Occipital lobe (tissue), 3 donors: ENCODE measurements at places on chromosomes 2 and 18. TPM values are rescaled to one million over a fixed set of nuclear protein-coding genes. Genes with fewer than 3 reads are reported as not detected.

Gene CYTIP
- 5.1 TPM for total RNA-seq

DNA sequence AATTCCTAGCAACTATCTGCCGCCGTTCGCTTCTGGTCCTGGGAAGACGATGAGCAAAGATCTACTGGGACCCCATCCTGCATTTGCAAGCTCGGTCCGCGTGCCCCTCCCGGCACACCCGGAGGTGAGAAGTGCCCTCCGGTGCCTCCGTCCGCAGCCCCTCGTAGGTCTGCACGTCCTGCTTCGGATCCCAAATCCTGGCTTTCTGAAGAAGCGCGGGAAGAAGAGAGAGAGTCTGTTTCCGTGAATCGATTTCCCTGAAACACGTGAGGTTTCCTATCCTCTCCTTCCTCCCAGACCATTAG, 5.0 kb upstream of the OSR1 start:
- no peak for DNase-seq

Gene SLC9A4
- 0.62 TPM for total RNA-seq

GRCh38 chr2:141260911-141261310, 869.9 kb downstream of the LRP1B start:
- no peak for DNase-seq

- DNase-seq, result no peak
Observed at GRCh38 chr18:79738581-79739439, 58.9 kb upstream of the KCNG2 start.

Gene REEP1
- total RNA-seq, result 156 TPM

GRCh38 chr2:180056367-180057118, 49.4 kb upstream of the CWC22 start:
- DNase-seq, result no peak

Gene COL4A4
- total RNA-seq, result 0.78 TPM

Gene GAD1
- 58.2 TPM for total RNA-seq

DNA sequence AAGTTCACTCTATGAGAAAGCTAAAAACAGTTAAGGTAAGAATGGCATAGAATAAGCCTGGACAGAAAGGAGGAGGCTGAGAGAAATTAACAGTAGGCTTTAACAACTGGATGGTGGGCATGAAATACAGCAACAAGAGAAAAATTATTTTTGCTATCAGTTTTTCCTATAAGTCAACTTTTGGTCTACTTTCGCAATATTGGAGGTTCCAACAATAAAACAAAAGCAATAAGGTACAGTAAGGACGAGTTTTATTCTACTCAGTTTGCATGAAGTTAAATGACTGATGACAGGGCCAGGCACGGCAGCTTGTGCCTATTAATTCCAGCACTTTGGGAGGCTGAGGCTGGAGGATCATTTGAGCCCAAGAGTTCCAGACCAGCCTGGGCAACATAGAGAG, 17.3 kb downstream of the RAB1A start:
- no peak for DNase-seq

Gene AGXT
- not detected for total RNA-seq

GRCh38 chr2:200985799-200986198, 22.3 kb upstream of the ORC2 start:
- DNase-seq, result no peak

Gene PCARE
- total RNA-seq, result under 0.01 TPM

DNA sequence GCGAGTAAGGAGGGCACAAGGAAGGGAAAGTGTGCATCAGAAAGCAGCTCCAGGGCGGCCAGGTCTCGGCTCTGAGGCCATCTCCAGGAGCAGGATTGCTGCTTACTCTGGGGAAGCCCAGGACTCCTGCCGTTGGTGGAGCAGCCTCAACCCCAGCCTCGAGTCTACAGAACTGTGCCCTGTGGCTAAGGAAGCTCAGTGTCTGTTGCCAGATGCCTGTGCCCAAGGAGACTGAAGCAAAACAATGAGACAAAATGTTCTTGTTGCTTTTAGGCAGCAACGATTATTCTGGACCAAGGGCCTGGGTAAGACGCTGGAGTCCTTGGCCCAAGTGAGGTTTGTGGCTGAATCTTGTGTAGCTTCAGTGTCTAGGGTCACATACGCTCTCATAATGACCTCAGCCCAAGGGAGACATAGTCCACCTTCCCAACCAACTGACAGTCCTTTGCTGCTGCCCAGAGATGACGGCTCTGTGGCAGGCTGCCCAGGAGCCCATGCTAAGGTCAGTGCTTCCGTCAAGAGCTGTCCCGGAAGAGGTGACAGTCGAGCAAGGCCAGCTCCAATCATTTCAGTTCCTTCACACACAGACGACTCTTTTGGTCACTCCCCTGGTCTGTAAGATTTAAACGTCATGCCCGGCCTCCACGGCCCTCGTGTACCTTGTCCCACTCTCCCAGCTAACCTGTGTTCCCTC, 223.8 kb downstream of the TTC32 start:
- no peak for DNase-seq

DNA sequence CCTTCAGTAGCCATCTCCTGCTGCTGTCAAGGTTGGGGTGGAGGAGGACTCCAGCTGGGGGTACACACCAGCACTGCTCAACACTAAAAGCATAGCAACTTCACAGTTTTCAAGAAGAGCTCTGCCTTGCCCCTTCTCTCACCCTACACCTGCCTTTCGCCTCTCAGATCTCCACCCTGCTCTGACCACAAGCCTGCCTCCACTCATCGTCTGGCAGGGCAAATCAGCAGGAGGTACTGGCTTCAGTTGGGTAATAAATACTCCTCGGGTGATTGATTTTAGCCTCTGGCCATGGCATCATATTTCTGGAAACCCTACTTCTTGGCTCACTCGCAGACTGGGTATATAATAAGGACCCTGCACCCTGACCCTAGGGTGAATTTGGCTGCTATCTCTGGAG, 3.1 kb upstream of the PRKAG3 start:
- no peak for DNase-seq

DNA sequence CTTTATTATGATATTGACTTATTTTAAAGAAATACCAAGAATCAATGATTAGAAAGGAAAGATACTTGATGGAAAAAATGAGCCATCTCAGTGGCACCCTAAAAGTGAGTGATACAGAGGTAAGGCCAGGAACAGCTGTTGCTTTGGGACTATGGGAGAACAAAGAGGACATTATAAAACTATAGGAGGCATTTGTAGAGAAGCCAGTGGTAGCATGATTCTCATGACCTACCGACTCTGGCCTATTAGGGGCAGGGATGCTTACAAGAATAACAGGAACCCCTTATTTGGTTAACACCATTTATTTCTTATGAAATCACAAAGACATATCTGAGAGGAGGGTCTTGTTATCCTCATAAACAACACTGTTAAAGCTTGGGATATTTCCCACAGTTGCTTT, 162.2 kb downstream of the RIT2 start:
- no peak for DNase-seq

DNA sequence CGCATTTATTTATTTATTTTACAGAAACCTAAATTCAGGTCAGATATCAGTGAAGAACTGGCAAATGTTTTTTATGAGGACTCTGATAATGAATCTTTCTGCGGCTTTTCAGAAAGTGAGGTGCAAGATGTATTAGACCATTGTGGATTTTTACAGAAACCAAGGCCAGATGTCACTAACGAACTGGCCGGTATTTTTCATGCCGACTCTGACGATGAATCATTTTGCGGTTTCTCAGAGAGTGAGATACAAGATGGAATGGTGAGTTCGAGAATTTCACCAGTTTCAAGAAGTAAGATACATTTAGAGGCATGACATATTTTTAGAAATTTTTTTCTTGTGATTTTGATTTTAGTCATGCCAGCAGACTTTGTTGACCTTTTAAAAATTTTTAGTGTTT, 4.6 kb downstream of the CDCA7 start:
- DNase-seq, result no peak
